NT2/D1 (cell line): ENCODE measurements at places on chromosomes 2 and 18.

GRCh38 chr2:164053021-164053420 is 317.2 kb upstream of the FIGN start:
- DNase-seq: no peak

GRCh38 chr18:9852266-9853081 is 33.3 kb upstream of the TXNDC2 start:
- DNase-seq: no peak

- no peak for DNase-seq
Observed at GRCh38 chr2:60478660-60479059, 74.8 kb downstream of the BCL11A start.

DNA sequence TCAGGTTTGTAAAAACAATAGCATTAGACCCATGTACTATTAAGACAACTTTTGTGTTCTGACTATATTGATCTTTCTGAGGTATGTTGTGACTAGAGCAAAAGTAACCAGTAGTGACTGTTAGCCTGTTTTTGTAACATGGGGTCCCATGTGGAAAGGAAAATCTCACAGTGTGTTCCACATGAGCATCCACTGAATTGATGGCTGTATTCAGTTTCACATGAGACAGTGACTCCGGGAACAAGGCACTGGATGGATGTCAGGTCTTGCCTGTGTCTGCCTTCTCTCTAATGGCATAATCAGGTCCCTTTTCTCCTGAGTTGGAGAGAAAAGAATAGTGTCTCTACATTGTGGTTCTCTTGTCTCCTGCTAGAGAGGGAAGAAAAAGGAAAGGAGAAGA is 27.5 kb downstream of the TMEM178A start:
- no peak for DNase-seq

GRCh38 chr2:238203973-238204683 is 633 bp upstream of the ILKAP start:
- no peak for DNase-seq

DNA sequence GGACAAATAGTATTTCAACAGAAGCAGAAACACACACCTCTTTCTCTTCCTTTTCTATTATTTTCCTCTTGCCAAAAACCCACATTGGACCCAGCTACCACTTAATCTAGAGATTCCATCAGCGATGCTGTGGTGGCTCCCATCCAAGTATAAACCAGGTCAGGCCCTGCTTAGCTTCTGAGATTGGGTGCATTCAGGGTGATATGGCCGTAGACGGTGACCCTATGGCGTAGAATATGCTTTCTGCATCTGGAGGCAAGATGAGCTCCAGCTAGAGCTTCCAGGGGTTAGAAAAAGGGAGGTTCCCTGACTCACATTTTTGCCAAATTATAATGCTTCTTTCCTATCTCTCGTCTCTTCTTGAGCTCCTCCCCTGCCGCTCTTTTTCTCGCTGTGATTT is 66.5 kb downstream of the TNP1 start:
- no peak for DNase-seq

- DNase-seq: no peak
Observed at GRCh38 chr18:60050821-60051220, 151.0 kb downstream of the PMAIP1 start.

DNA sequence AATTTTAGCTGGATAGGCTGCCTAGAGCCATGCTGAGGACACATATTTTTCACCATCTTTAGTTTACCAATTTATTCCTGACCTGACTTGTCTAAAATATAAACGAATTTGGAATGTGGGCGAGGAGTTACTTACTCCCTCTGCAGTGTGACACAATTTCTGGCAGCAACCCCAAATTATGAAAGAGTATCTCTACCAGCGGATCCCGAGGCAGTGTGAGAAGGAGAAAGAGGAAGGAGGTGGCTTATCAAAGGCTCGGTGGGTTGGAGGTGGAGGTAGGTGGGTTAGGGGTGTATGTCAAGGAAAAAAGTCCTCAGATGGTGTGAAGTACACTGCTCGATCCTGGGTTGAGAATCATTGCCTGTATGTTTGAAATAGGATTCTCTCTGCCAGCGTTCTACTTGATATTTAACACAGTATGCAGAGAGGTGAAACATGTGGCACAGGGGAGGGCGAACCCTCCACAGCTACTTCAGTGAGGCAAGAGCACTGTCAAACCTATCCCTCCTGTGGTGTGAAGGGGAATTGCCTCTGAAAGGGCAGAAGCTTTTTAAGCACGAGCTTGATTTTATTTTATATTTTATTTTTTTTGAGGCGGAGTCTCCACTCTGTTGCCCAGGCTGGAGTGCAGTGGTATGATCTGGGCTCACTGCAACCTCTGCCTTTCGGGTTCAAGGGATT is 76.0 kb downstream of the RFTN2 start:
- peak; percentile 35 for DNase-seq

DNA sequence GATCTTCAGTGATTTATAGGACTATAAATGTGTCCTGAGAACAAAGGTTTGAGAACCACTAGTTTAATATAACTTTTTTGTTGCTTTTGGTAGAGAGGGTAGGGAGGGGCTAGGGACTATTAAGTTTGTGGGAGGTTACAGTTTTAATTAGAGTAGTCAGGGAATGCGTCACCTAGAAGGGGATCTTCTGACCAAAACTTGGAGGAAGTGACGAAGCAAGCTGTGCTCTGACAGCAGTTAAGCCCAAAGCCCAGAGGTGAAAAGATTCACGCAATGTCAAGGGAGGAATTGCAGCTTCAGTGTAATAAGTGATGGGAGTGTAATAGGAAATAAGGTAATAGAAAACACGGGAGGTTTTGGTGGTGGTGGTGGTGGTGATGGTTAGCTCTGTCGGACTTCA is 8.1 kb downstream of the TDRD15 start:
- no peak for DNase-seq

DNA sequence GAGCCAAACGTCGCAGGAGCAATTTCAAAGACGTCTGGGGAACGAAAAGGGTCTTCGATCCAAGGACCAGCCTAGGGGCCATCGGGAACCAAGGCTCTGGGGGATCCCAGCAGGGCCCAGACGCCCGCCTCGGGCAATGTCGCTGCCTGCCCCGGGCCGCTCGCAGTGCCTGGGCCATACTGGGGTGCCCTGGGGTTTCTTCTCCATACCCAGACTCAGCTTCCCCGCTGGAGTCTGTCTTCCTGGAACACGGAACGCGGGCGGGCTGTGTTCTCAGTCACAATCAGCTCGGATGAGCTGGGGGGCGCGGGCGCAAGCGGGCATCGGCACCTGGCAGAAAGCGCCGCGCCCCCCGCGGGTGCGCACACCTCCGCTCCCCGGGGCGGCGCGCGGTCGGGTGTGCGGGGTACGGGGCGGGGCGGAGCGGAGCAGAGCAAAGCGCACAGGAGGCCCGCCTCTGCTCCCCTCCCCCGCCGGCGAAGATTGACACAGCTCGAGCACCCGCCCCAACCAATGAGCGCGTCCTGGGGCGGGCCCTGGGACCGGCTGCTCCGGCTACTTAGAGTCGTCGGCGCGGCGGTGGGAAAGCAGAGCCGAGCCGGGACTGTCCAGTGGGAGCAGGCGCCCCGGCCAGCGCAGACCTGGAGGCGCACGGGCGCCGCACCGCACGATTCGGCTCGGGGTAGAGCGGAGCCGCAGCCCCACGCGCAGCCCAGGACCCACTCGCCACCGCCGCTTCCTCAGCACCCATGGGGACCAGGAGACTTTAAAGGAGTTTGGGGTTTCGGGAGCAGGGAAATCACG is at the start of gene LRATD1:
LRATD1 (plus strand) TSS at position 585 of the 804 bp plus-strand sequence. CDS start 1,263 bp downstream, outside the sequence.
- peak; percentile 77 for DNase-seq

- no peak for DNase-seq
Observed at GRCh38 chr18:57918601-57919000, 115.5 kb upstream of the ATP8B1 start.

- no peak for DNase-seq
Observed at GRCh38 chr2:42792583-42793333, at the start of gene HAAO. Gene HAAO (minus strand): TSS chr2:42792583. CDS start chr2:42792536, 47 bp downstream.

DNA sequence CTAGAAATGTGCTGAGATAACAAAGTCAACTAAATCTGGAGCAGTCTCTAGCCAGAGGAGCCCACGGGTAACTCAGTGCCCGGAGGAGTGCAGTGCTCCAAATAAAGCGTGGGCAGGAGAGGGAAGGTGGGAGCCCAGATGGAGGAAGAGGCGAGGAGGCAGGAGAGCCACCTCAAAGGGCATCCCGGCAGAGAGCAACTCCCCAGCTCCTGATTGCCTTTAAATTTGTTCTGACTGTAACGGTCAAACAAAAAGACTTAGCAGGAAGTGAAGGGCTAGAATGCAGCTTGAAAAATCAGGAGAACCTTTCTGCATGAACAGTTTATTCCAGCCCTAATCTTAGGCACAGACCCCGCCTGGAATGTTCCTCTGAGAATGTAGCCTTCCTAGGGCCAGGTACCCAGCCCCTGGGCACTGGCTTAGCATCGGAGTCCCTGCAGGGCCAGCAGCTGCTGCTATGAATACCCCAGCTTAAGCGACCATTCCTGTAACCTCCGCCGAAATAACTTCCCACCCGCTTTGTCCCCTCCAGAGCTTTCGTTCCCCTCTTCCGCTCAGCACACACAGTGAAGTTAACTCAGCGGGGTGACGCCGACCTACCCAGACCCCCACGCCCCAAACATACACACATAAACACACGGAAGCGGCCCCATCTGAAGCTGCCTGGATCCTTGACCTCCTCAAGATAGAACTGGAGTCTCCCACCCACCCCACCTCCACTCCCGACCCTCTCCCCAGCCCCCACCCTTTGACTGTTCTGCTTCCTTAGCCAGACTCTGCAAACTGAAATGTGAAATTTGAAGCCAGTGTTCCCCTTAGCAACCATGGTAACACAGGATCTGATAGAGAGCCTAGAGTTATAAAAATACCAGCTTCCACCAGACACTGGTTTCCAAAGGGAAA is 123.2 kb downstream of the SMAD7 start:
- DNase-seq: peak; percentile 50

- no peak for DNase-seq
Observed at GRCh38 chr18:48800876-48801727, 149.7 kb downstream of the SMAD7 start.

- DNase-seq: no peak
Observed at GRCh38 chr2:62501794-62502500, 4.0 kb downstream of the TMEM17 start.

DNA sequence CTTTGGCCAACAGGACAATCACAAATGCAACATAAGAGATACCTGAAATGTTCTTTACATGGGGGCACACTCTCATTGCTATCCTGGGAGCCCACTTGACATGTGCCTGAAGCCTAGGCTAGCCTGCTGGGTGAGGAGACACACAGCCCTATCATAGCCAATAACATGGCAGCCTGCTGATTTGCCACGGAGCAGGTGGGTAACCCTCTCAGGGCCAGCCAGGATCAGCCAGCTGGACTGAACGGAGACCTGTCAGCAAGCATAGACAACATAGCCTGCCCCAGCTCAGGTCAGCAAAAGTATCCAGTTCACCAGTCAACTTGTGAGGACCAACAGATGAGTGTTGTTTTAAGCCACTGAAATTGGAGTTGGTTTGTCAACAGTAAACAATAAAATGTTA is 566.5 kb downstream of the DCDC2C start:
- no peak for DNase-seq

- no peak for DNase-seq
Observed at GRCh38 chr18:57121542-57122112, 25.3 kb upstream of the BOD1L2 start.

DNA sequence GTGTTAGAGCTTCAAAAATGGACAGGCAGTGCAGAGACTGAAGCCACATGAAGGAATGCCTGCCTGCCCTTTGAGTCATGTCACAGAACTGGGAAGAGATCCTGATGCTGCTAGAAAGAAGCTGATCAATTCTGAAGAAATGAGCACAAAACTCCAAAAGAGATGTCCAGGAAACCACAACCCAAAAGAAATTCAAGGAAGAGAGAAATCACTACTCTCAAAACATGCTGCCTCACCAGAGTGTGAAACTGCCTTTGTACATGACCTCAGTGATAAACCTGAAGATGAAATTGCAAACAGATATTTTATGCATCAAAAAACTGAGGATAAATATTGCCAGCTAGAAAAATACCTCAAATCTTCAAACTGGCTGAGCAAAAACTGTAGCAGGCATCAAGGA is 20.5 kb downstream of the USP40 start:
- no peak for DNase-seq

GRCh38 chr2:19793132-19793750 is 108.5 kb downstream of the TTC32 start:
- DNase-seq: no peak

DNA sequence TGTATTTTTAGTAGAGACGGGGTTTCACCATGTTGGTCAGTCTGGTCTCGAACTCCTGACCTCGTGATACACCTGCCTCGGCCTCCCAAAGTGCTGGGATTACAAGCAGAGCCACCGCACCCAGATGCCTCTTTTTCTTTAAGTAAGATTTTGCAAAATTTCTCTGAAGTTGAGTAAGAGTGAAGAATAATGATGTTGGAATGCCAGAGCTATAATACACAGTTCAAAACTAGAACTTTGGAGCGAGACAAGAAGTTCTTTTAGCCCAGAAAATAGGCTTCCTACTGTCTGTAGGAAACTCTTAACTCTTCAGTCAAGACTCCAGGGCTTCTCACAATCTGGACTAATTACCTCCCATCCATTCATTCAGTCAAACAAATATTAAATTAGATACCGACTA is 51.4 kb downstream of the MARCHF4 start:
- DNase-seq: no peak

DNA sequence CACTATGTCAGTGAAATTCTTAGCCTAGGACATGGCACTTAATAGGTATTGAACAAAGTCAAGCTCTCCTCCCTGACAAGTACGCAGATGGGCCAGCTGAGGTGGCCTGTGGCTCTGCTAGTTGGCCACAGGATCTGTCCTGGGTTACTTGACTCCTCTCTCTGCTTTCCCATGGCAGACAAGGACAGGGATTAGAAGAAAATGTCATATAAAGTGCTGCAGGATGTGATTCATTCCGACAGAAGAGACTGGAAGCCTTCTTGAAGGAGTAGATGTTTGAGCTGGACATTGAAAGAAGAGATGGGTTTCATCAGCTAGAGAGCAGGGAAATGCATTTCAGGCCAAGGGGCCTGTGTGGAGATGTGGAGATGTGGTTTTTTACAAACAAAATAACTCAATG is 46.7 kb downstream of the SMAD7 start:
- no peak for DNase-seq
